Fibroblast of skin of back (primary cell): ENCODE measurements at places on chromosomes 13 and 19.

DNA sequence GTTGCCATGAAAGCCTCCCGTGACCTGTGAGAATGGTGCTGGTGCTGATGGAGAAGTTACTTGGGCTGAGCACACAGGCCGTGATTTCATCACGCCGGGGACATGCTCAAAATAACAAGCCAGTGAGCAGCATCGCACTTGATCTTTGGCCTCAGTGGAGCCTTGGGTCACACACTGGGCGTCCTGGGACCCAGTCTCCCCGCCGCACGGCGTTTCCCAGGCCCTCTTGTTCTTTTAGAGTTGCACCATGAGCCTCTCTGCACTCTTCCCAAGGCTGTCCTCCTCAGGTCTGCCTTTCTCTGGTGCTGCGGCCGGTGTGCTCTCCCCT, 9.5 kb upstream of the NDUFS7 start:
- no peak for DNase-seq

GRCh38 chr19:41302624-41303351, 7.2 kb upstream of the CCDC97 start:
- DNase-seq: no peak

- peak; percentile 63 for DNase-seq
These were observed 6.7 kb downstream of the SAFB2 start for GRCh38 chr19:5615756-5616327.

- DNase-seq: no peak
These were observed 23.0 kb upstream of the MIER2 start for GRCh38 chr19:367561-367960.

DNA sequence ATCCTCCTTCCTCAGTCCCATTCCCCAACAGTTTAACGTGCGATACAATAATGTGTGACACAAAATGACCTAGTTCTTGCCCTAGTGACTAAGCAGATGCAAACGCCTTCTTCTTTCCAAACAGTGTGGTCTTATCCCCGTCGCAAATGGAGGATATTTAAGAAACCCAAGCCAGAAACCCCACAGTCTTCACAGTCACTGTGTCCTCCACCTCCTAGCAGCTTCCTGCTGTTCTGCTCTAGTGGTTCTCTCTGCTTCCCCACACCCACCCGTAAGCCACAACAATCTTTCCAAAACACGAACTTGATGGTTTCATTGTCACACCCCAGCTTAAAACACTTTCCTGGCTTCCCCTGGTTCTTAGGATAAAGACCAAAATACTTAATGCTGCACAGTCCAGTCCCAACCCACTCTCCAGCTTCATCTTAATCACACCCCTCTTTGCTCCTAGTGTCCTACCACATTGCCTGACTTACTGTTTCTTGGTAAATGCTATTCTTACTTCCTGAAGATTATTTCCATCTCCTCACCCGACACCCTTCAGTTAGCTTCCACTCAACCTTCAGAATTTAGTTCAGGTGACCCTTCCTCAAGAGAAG, 32.3 kb downstream of the ITM2B start:
- DNase-seq: no peak

GRCh38 chr13:110097013-110097412, 209.9 kb downstream of the COL4A1 start:
- DNase-seq: no peak

GRCh38 chr13:60120617-60121336, 43.0 kb downstream of the DIAPH3 start:
- DNase-seq: no peak

- peak; percentile 72 for DNase-seq
These were observed 135.2 kb downstream of the DCT start for GRCh38 chr13:94344126-94344818.

DNA sequence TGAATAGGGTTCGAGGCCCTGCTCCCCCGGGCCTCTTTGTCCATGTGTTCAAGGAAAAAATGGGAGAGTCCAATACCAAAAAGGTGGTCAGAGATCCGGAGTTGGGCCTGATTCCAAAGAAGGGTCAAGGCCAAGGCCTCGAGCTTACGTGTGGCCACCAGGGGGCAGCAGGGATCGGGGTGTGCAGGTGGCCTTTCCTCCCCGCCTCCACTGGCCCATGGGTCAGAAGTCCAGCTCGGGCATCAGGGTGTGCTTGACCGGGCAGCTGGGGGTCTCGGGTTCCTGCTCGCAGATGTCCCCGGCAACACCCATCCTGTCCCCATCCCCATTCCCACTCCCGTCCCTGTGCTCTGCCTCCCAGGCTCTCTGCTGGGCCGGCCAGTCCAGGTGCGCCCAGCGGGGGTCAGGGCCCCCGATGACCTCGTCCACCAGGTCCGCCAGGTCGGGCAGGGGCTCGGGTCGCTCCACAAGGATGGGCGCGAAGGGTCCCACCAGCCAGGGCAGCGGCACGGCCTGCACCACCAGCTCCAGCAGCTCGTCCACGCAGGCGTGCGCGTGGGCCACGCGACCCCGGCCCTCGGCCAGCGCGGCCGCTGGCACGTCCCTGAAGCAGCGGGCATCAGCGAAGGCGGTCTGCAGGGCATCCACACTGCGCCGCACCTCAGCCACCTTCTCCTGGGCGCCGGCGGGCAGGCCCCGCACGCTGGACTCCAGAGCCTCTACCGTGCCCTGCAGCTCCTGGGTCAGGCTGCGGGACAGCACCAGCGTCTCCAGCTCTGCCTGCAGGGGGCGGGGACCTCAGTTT, 5.2 kb upstream of the PLIN4 start:
- peak; percentile 18 for DNase-seq

DNA sequence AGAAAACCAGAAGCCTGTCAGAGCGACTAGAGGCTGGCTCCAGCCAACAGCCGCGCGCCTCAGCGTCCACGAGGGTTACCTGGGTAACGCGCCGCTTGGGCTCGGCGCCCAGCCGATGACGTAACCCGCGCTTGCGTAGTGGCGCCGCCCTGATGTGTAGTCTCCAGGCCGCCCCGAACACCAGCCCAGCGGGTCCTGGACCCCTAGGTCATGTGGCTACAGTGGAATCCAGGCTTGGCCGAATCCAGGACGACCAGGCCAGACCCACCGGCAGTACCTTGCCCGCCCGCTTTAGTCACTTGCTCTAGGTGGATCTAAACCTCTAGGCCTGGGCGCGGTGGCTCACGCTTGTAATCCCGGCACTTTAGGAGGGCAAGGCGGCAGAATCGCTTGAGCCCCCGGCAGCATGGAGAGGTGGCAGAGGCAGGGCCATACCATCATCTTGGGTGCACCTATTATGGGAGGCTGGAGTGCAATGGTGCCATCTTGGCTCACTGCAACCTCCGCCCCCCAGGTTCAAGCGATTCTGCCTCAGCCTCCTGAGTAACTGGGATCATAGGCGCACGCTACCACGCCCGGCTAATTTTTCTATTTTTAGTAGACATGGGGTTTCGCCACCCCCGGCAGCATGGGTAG, 7.2 kb upstream of the ZNF606 start:
- DNase-seq: peak; percentile 66

- no peak for DNase-seq
These were observed 2.7 kb downstream of the WDR88 start for GRCh38 chr19:33134571-33135041.

DNA sequence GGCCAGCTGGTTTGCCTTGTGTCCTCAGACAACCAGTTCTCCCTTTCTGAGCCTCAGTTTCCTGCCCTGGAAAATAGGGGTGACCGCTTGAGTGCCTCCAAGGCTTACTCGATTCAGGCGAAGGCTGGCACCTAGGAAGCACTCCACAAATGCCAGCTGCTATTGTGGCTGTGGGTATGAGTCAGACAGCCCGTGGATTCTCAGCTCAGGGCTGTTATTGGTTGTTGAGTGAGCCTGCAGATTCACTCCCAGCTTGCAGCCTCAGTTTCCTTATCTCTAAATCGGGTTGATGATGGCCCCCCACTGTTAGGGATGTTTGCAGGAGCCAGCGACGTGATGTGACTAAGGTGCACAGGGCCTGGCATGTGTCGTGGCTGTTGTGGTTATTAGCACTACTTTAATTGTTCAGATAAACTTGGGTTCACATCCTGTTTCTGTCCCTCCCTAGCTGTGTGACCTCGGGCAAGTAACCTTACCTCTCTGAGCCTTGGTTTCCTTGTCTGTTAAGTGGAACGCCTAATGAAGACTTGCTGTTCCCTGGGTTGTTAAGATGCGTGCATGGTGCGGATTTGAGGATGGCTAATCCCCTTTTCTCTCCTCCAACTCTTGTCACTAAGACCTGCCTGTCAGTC, 2.4 kb downstream of the MARK4 start:
- DNase-seq: peak; percentile 19

GRCh38 chr13:99339736-99340397, 32.7 kb upstream of the GPR183 start:
- no peak for DNase-seq

- DNase-seq: no peak
These were observed 15.5 kb upstream of the TNFSF14 start for GRCh38 chr19:6685482-6685881.

DNA sequence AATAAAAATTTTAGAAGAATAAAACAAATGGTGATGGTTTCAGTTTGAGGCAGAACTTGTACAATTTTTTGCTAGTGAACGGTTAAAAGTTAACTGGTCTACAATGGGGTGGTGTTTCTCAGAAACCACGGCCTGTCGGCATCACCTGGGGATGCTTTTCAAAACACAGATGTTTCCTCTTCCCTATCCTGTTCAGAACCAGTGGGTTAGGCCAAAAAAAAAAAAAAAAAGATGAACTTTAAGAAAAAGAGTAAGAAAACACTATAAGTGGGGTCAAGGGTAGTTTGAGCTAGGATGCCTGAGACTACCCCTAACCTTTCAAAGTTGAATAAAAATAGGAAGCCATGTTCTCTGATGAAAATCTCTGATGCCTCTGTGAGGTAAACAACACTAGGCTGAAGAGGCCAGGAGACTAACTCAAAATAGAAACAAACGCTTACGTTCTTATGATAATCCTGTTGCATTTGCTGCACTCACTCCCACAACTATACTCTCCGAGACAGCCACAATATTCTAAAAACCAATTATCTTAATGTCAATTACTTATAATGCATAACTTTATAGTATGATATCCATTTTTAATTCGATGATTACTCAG, 3.3 kb downstream of the MTIF3 start:
- no peak for DNase-seq

DNA sequence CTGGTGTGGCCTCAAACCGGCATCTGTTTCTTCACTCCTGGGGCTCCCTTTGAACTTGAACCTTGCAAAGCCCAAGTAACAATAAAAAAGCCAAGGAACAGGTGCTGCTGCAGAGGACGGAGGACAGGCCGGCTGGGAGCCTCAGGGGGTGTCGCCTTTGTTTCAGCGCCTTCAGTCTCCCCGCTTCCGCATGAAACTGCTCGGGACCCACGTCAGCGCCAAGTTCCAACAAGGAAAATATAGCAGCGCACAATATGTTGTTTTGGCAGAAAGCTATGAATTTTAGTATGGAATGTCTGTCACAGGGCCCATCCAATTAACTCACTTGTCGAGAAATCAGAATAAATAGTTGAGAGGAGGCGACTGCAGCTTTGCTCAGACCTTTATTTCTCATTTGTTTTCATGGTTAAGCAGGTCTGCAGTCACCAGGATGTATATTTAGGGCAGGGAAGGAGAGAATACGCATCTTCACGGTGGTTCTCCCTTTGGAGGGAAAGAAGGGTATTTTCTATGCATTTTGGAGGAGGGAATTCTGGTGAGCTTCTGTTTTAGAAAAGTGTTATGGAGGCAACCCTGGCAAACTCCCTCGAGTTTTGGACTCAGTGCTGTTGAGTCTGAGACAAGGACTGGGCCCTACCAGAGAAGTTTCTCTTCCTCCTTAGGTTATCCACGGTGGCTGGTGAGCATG, 34.3 kb upstream of the MEDAG start:
- no peak for DNase-seq

- DNase-seq: peak; percentile 9
These were observed 354.4 kb upstream of the DACH1 start for GRCh38 chr13:72221276-72221962.

- no peak for DNase-seq
These were observed 18.8 kb downstream of the ZNF559 start for GRCh38 chr19:9342610-9343304.

GRCh38 chr19:2888731-2889224, 11.9 kb upstream of the ZNF57 start:
- no peak for DNase-seq

GRCh38 chr19:5749505-5749904, 29.1 kb downstream of the CATSPERD start:
- DNase-seq: no peak

- peak; percentile 43 for DNase-seq
These were observed at the start of gene ICAM1 for GRCh38 chr19:10270616-10271394. Gene ICAM1, plus strand, starts transcription at chr19:10271120. Its CDS starts 40 bp downstream, at chr19:10271160.

GRCh38 chr19:37991841-37992248, 84.8 kb downstream of the SIPA1L3 start:
- peak; percentile 58 for DNase-seq
